ENCODE measurements at places on chromosomes 11 and 22.

GRCh38 chr11:35949242-35949641 is 5.4 kb downstream of the LDLRAD3 start:
- no peak for DNase-seq

DNA sequence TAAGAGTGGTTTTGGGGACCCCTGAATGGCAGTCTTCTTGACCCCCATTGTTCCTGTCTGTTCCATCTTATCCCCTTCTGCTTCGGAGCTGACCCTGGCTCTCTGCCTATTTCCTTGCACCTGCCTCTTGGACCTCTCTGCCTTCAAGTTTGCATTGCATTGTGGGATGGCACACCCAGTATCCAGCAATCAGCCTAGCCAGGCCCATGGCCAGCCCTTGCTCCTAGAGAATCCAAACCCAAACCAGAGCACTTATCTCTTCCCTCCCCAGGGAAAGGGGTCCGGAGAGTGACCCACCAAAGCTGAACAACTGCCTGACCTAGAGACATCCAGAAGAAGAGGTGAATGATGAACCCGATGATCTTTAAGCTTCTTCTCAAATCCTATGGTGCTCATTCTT is 607.3 kb upstream of the CADM1 start:
- no peak for DNase-seq

DNA sequence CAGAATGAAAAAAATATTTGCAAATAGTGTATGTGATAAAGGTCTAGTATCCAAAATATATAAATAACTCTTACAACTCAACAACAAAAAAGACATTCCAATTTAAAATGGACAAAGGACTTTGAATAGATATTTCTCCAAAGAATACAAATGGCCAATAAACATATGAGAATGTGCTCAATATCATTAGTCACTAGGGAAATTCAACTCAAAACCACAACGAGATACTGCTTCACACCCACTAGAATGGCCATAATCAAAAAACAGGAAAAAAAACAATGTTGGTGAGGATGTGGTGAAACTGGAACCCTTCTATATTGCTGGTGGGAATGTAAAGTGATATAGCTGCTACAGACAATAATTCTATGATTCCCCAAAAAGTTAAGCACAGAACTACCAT is 38.6 kb upstream of the RPS13 start:
- no peak for DNase-seq

- no peak for DNase-seq
Measured at GRCh38 chr11:60771879-60772525, 13.1 kb upstream of the MS4A10 start.

DNA sequence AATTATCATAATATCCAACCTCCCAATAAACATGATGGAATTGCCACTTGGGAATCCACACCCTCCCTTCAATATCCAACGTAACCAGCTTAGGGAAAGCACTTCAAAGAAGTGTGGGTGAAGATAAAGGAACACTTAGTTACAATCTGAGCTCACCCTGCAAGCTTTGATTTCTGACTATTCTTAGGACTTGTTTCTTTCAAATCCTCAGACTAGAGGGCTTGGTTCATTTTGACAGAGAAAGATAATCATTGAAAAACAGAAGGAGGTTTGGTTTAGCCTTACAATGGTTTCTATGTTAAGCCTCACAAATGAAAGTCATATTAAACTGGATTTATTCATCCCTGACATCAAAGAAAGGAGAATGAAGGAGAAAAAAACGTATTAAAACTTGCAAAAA is 57.9 kb upstream of the SYT13 start:
- DNase-seq: no peak

DNA sequence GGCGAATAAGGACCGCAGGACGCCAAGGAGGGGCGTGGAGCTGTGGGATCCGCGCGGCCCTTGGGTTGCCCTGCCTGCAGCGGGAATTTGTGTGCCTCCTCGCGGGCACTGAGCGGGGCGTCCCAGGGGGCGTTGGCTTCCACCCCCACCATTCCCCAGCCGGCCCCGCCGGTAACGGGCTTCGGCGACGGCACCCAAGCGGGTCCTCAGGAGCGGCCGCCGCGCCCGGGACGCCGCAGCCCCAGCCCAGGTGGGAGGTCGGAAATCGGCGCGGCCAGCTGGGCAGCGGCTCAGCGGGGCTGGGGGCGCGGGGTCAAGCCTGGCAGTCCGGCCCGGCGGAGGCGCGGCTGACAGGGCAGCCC is 320 bp downstream of the CLTCL1 start:
- DNase-seq: peak; percentile 80

- DNase-seq: no peak
Measured at GRCh38 chr11:13462311-13462900, 616 bp downstream of the BTBD10 start.

- DNase-seq: no peak
Measured at GRCh38 chr11:10742460-10743208, 8.4 kb upstream of the CTR9 start.

- peak; percentile 87 for DNase-seq
Measured at GRCh38 chr11:71252770-71253730, 673 bp upstream of the SHANK2 start.

- DNase-seq: no peak
Measured at GRCh38 chr11:121892863-121893262, 223.2 kb downstream of the BLID start.

GRCh38 chr22:23673050-23673620 is 17.7 kb upstream of the RGL4 start:
- DNase-seq: no peak

DNA sequence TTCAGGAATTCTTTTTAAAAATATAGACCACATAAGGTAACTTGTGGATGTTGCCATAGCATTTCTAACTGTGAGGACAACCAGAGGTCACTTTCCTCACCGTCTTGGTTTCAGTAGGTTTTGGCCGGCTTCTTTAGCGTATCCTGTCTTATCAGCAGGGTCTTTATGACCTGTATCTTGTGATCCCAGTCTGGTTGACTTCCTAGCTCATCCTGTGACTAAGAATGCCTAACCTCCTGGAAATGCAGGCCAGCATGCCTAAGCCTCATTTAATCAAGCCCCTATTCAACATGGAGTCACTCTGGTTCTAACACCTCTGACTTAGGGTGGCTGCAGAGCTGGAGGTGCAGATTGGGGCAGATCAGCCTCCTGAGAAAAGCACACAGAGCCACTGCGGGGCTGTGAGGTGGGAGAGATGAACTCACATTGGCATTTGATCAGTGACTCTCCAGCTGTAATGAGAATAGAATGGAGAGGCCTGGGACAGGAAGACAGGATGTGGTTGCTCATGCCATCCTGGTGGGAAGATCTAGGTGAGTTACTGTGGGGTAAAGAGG is 41.1 kb upstream of the TOP3B start:
- no peak for DNase-seq

DNA sequence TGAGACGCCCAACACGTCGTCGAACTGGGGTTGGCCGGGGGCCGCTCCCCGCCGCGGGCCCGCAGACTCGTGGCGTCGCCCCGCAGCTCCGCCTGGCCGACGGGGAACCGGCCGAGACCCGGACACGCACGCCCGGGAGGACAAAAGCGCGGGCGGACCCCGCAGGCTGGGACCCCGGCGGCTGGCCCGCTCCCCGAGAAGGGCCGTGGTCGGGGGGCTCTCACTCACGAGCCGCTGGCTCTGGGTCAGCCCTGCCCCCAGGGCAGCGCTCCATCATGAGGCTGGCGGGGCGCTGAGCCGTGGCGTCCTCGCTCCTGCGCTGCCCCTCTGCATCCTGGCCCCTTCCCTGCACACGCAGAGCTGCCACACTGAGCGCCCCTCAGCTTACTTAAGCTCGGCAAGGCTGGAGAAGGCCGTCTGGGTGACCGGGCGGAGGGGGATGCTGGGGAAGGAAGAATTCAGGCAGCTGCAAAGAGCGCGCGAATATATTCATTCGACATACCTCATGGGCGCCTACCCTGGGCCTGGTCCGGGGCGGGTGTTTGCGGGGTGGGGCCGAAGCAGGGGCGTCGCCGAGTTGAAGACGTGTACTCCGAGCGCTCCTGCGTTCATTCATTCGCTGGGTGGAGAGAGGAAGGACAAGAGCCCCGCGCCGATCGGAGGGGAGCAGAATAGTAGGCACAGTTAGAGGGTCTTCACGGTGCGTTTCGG is 579 bp upstream of the CYB5R2 start:
- peak; percentile 78 for DNase-seq

GRCh38 chr22:37428649-37429586 is 1.6 kb upstream of the ELFN2 start:
- no peak for DNase-seq

- no peak for DNase-seq
Measured at GRCh38 chr11:87031433-87032170, 6.1 kb upstream of the TMEM135 start.

DNA sequence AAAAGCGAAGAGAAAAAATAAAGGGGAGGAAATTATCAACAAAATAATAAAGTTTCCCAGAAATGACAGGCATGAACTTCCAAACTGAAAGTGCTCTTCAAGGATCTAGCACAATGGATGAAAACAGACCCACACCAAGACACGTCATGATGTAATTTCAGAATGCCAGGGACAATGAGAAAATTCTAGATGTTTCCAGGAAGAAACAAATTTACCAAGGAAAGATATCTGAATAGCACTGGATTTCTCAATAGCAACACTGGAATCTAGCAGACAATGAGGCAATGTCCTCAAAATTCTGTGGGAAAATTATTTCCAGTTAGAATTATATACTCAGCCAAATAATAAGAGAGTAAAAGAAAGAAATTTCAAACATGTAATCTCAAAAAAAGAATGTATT is 46.0 kb downstream of the DENND5A start:
- DNase-seq: no peak

GRCh38 chr11:42555190-42555589 is 756.6 kb upstream of the API5 start:
- no peak for DNase-seq

GRCh38 chr11:95768521-95768920 is 21.1 kb downstream of the FAM76B start:
- no peak for DNase-seq

GRCh38 chr11:72309074-72309598 is 65.2 kb upstream of the PHOX2A start:
- no peak for DNase-seq

DNA sequence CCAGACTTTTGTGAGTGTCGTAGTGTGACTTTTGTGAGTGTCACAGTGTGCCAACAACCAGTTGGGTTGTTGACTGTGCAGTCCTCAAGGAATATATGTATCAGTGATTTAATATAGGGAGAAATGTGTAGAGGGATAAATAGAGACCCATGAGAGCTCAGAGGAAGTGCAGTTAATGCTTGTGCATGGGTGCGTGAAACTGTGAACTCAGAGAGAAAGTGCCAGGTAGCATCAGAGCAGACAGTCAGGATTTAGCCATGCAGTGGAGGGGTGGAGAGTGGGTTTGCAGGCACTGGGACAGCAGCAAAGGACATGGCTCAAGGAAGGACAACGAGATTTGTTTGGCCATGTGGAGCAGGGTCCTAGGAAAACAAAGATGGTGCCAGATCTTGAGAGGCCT is 33.6 kb downstream of the YWHAH start:
- no peak for DNase-seq

GRCh38 chr11:13284776-13285588 is 7.4 kb downstream of the BMAL1 start:
- DNase-seq: no peak

DNA sequence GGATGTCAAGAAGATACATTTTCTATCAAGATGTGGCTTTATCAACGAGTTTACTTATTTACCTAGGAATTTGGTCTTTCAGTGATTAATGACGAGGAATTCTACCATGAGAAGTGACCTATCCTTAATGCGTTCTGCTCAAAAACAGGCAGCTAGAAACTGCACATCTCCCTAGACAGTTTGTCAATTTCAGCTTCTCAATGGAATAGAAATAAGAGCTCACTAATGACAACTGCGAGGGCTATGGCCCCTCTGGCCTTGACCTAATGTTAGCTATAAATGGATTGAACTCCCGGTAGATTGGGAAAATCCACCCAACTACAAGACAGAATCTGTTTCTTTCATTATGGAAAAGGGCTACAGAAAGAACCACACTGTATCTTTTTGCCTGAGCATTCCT is 223.4 kb downstream of the CADM1 start:
- no peak for DNase-seq

DNA sequence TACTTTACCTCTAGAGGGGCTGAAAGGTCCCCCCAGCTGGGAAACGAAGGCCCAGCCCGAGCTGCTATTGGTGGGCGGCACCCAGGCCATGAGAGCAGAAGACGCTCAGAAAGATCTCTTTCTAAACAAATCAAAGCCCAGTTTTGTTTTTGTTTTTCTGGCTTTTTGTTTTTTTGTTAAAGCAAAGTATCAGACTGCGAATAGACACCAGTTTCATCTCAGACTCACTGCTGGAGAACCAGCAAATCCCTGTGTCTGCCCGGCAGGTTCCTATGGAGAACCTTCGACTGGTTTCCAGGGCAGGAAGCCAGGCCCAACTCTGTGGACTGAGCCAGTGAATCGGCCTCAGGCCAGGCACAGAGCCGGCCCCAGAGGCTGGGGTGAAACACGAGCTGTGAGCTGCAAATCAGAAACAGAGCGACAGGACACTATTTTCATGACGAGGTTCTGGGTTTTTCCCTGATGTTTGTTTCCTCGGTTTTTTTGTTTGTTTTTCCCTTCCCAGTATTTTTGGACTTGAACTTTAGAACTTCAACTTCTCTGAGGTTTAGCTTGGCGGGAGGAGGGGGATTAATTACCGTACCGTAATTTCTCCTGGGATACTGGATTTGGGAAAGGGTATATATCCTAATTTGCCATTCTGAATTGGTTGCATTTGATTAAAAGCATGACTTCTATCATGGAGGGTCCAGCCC is 16.0 kb upstream of the B4GALNT4 start:
- peak; percentile 95 for DNase-seq

DNA sequence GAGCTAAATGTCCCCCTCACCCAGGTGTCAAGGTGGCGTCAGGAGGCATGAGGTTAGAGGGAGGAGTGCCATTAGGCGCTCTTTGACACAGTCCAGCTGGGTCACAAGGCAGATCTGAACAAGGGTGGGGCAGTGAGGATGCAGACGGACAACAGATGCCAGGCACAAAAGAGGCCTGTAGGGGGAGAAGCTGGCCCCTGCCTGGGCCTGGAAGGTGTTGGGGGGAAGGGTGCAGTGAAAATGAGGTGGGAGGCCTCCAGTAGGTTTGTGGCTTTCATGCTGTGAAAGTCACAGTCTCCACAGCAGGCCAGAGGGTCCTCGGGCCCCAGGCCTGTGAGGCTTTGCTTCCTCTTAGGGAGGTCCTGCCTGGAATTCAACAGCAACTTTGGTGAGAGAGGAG is 85.0 kb upstream of the PLET1 start:
- DNase-seq: no peak

Data from kidney (tissue), 22 donors.